Uterus (tissue), 4 donors: ENCODE measurements at places on chromosomes 6 and 20.

- H3K27me3 ChIP-seq = no peaks in the 10 kb centered on the region
- H3K4me3 ChIP-seq = no peak overlapping the region
- H3K27ac ChIP-seq = no peak overlapping the region
- DNase-seq = no peak
- no peaks in the 10 kb centered on the region for H3K36me3 ChIP-seq
Measured at GRCh38 chr20:49210757-49211110, 8.5 kb upstream of the DDX27 start.

- DNase-seq = no peak
- no peaks in the 10 kb centered on the region for H3K4me1 ChIP-seq
- H3K27me3 ChIP-seq = no peaks in the 10 kb centered on the region
Measured at GRCh38 chr20:4726710-4727397, 5.1 kb downstream of the PRND start.

DNA sequence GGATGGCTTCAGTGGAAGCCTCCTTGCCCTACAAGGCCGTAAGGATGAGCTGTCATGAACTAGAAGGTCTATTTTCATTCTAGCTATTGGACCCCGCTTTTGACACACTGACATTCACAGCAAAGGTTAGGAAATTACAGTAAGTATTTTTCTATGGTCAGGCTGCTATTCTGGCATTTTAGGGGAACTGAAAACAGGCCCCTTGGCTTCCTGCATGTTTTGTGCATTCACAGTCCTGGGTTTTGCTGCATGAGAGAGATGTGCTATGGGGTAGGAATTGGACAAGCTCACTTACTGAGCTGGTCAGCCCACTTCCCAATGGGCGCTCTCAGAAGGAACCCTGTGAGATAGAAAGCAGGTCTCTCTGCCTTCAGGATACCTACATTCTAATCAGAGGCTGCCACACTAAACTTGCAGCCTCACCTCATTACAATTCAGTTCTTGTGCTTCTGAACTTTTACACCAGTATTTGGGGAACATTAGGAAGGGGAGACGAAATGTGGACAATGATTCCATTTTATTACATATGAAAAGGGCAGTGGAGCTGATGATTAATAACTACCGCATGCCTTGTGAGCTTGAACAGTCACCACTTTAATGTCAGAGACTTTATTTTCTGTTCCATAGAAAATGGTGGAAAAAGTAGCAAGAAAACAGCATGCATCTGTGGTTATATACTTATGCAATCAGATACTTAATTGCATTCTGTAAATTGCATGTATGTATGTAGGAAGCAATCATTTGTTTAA is 86.6 kb upstream of the TAB2 start:
- no peak overlapping the region for H3K27ac ChIP-seq
- H3K4me1 ChIP-seq = no peaks in the 10 kb centered on the region
- no peak for DNase-seq
- H3K4me3 ChIP-seq = no peak overlapping the region
- no peaks in the 10 kb centered on the region for H3K36me3 ChIP-seq
- no peaks in the 10 kb centered on the region for H3K27me3 ChIP-seq

DNA sequence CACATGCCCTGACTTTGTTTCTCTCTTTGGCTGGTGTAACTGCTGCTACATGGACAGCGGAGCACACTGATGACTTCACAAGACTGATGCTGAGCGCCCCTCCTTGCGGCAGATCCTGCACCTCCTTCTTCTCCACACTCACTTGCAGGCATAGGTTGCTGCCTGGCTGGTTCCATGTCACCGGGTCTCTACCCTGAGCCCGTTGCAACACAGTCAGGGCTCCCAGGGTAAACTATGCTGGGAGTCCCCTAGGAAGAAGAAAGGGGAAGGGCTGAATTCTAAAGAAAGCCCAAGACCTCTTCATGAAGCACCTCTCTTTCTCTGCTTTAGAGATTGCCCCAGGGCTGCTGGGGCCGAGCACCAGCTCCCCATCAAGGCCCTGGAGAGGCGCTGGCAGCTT is 83.3 kb upstream of the DUSP22 start:
- no peak for DNase-seq
- no peaks in the 10 kb centered on the region for H3K4me1 ChIP-seq
- H3K27ac ChIP-seq = no peak overlapping the region

DNA sequence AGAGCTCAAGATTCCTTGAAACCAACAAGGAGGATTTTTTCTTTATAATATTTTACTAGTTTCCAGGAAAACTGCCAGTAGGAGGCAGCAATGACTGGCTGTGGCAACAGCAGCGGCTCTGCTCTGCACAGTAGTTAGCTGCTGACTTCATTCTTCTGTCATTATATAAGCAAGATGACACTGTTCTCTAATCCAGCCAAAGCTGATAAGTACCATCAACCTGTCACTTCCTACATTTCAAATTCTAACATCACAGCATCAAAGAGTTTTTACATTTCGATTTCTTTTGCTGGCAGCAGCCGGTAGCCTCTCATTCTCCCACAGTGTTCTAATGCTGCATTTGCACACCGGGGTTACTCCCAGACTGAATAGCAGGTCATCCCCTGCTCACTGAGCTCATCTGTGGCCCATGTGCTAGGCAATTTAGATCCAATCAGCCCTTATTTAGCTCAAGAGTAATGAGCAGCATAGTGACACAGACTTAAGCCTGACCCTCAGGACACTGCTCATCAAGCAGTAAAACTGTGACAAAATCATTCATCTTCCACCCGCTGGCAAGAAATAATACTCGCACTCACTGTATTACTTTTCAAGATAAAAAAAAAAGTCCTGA is 67.8 kb downstream of the MMS22L start:
- no peaks in the 10 kb centered on the region for H3K36me3 ChIP-seq
- H3K4me1 ChIP-seq = no peaks in the 10 kb centered on the region
- H3K27me3 ChIP-seq = no peaks in the 10 kb centered on the region
- H3K4me3 ChIP-seq = no peak overlapping the region
- H3K27ac ChIP-seq = no peak overlapping the region
